ENCODE measurements at places on chromosomes 5 and 9. TPM values are rescaled to one million over a fixed set of nuclear protein-coding genes. Genes with fewer than 3 reads are reported as not detected.

The PCDHA9 gene
- under 0.01 TPM for total RNA-seq

The TMEM232 gene
- 7.6 TPM for total RNA-seq

The LAMC3 gene
- total RNA-seq = 0.33 TPM

The FOXD4L3 gene
- total RNA-seq = not detected

The NAA35 gene
- total RNA-seq = 17.2 TPM

The PRDM12 gene
- total RNA-seq = not detected

The FBN2 gene
- total RNA-seq = 78.2 TPM

The PCAT7 gene
- not detected for total RNA-seq
